CD8-positive, alpha-beta memory T cell (primary cell): ENCODE measurements at places on chromosomes 1 and 21.

- no peak for DNase-seq
These were observed 4.2 kb downstream of the S100A13 start for GRCh38 chr1:153623101-153623500.

GRCh38 chr1:234782105-234782751, 172.2 kb upstream of the IRF2BP2 start:
- no peak for DNase-seq

- DNase-seq: no peak
These were observed 43.0 kb upstream of the TARDBP start for GRCh38 chr1:10969267-10969970.

- DNase-seq: no peak
These were observed 110.5 kb downstream of the COLGALT2 start for GRCh38 chr1:183926983-183927382.

GRCh38 chr1:71390518-71390917, 309.7 kb upstream of the ZRANB2 start:
- no peak for DNase-seq

- DNase-seq: no peak
These were observed 14.5 kb upstream of the PTTG1IP start for GRCh38 chr21:44887807-44888580.

- no peak for DNase-seq
These were observed 235.2 kb downstream of the RPS6KC1 start for GRCh38 chr1:213286235-213286634.

DNA sequence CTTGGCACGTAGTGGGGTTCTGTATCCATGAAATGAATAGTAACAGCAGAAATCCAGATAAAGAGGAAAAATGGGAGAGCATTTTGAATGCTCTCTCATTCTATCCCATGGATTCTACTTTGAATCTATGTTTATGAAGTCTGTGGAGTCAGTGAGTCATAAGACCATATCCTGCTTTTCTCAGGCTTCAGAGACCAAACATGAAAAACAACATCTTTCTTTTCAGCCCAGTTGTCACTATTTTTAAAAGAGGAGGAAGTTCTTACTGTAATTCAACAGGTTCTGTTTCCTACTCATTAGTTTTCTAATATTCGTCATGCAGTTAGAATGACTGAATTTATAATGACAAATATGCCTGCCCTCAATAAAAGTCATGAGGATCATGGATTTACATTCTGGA, 39.4 kb upstream of the CD55 start:
- no peak for DNase-seq

- DNase-seq: no peak
These were observed 167.2 kb downstream of the CRB1 start for GRCh38 chr1:197435224-197435623.

- DNase-seq: no peak
These were observed 13.1 kb upstream of the TTC34 start for GRCh38 chr1:2814511-2815075.

DNA sequence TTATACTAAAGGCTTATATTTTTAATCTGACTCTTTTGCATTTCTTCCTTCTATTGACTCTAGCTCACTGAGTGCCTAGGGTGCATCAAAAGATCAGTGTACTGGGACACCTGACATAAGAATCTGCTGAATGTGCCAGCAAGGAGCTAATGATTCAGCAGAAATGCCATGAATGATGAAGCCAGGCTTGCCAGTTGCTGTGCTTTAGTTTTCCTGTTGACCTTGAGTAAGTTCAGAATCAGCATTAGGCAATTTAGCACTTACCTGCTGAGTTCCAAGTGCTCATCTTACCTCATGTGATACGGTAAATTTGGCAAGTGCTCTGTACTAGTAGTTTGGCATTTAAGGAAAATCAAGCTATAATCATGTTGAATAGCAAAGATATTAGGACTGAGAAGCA, 523.2 kb upstream of the B3GALT2 start:
- DNase-seq: no peak
